ENCODE measurements at places on chromosomes 5 and 9. TPM values are rescaled to one million over a fixed set of nuclear protein-coding genes. Genes with fewer than 3 reads are reported as not detected.

SPAG8 gene
- not detected for total RNA-seq

LCN9 gene
- total RNA-seq = not detected

NSD1 gene
- 33.8 TPM for total RNA-seq

C5orf52 gene
- total RNA-seq = not detected

RGS14 gene
- 14.5 TPM for total RNA-seq

CDH18 gene
- total RNA-seq = not detected

TAF1L gene
- not detected for total RNA-seq

CYLC2 gene
- total RNA-seq = not detected

- DNase-seq = no peak
Measured at GRCh38 chr5:60077292-60077691, 183.8 kb upstream of the PDE4D start.

DNA sequence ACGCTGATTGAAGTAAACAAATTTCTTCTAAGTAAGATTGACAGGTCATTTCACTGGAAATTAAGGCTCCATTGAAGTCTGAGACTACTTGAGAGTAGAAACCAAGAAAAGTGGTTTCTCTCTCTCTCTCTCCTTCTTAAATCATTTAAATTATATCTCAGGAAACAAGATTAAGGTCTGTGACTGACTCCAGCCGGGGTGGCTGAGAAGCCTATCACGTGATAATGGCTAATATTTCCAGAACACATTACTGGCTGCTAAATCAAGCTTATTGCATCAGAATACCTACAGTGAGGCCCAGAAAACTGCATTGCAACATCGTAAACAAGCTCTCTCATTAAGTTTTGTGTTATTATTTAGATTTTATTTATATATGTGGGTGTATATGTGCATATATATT, 88.4 kb downstream of the PTCD2 start:
- DNase-seq = no peak

GRCh38 chr5:59548807-59549357, 344.6 kb downstream of the PDE4D start:
- DNase-seq = no peak

GRCh38 chr9:69168709-69169217, 5.3 kb upstream of the TJP2 start:
- no peak for DNase-seq

GRCh38 chr5:1670351-1670750, 129.3 kb downstream of the MRPL36 start:
- DNase-seq = no peak

GRCh38 chr5:93894601-93895354, 153.4 kb upstream of the POU5F2 start:
- DNase-seq = no peak

GRCh38 chr5:40374853-40375252, 304.9 kb upstream of the PTGER4 start:
- no peak for DNase-seq

GRCh38 chr5:91528831-91529230, 145.7 kb upstream of the ARRDC3 start:
- no peak for DNase-seq

DNA sequence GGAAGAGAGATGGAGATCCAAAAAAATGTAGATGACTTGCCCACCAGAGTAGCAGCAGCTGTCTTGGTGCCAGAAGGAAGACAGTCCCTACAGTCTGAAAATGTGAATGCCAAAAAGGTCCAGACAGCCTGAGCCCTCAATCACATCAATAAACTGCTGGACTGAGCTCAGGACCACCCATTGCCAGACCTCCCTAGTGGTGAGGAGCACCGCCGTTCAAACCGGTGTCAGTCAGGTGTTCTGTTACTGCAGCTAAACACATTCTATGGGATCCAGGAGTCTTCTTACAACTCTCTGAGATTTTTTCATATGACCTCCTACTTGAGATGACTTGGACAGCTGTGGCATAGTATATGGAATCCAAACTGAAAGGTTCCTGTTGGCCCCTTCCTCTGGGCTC, 32.0 kb upstream of the OTP start:
- no peak for DNase-seq

DNA sequence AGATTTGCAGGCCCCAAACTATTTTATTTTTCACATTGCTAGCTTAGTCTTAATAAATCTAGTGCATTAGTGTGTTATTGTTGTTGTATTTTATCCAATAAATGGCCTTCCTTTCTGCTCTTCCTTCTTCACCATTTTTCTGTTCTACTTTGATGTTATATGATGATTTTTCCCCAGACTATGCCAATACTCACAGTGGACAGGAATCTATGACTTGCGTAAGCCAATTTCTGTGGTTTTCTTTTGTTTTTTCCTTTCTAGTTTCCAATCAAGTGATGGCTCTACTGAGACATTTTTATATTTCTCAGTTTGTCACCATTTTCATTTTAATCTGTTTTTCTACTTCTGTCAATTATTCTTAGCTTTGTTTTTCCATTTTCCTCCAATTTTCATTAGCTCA, 106.8 kb upstream of the FBXL7 start:
- no peak for DNase-seq

Data from kidney epithelial cell (primary cell).